ENCODE measurements at places on chromosomes 7 and 10.

DNA sequence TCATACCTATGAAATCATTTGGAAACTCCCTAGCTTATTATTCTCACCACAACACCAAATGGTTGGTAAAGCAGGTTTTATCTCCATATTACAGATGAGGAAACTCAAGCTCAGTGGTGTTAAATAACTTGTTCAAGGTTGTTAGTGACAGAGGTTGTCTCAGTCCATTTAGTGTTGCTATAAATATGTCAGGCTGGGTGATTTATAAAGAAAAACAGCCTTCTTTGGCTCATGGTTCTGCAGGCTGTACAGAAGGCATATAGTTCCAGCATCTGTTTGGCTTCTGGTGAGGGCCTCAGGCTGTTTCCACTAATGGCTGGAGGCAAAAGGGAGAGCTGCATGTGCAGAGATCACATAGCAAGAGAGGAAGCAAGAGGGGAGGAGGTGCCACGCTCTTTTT is 96.6 kb downstream of the ZNF438 start:
- no peak for DNase-seq

GRCh38 chr10:44030132-44030531 is 354.8 kb downstream of the CXCL12 start:
- DNase-seq, result no peak

DNA sequence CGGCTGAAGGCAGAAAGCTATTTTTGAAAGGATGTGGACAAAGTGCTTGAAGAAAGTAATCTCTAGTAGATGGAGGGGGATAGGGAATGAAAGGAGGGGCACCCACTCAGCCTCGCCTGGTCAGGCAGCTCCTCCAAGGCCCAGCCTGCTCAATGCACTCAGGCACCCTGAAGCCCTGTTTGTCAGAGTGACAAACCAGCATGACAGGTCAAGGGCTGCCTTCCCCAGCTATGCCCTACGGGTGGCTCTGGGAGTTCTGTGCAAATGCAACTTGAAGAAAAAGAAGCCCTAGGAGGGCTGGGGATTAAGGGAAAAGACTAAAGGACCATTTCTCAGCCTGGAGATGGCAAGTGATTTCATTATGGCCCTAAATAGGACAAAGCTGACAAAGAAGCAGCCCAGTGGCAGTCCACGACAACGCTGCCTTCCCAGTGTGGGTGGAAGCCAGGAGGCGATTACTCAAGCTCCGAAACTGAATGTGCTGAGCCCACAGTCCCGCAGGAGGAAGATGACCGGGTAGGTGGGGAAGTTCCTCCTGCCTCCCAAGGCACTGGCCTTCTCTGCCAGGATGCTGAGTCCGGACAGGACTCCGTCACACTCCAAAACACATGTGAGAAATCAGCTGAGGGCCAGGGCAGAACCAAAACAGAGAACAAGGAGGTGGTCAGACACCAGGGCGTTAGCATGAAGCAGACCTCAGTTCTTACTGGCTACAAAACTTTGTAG is 16.3 kb downstream of the LIPA start:
- no peak for DNase-seq

GRCh38 chr7:149289856-149290255 is 27.9 kb downstream of the ZNF783 start:
- no peak for DNase-seq

- no peak for DNase-seq
Observed at GRCh38 chr10:116082206-116082605, 190.8 kb downstream of the GFRA1 start.

GRCh38 chr10:130615457-130615856 is 479.3 kb downstream of the GLRX3 start:
- DNase-seq, result no peak

- no peak for DNase-seq
Observed at GRCh38 chr10:30959836-30960210, 71.8 kb downstream of the ZNF438 start.

DNA sequence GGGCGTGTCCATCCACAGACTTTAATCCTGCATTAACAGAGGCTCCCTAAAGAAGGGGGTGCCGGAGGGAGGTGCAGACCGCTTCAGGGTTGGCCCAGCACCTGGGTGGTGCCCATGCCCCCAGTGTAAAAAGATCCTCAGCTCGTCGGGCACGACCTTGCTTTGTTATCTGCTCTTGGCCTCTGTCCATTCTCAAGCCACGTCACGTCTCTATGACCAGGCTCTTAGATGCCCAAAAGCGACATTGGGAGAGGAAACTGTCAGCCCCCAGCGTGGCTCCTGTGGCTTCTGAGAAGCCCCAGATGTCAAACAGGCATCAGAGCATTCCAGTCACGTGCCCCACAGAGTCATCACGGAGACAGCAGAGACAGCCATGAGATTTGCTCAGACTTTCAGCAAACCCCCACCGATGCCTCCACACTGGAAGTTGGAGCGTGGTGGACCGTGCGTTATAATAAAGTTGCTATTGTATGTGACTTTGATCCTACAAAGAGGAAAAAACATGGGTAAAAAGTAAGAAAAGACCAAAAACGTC is 55.5 kb downstream of the PTPRN2 start:
- no peak for DNase-seq

DNA sequence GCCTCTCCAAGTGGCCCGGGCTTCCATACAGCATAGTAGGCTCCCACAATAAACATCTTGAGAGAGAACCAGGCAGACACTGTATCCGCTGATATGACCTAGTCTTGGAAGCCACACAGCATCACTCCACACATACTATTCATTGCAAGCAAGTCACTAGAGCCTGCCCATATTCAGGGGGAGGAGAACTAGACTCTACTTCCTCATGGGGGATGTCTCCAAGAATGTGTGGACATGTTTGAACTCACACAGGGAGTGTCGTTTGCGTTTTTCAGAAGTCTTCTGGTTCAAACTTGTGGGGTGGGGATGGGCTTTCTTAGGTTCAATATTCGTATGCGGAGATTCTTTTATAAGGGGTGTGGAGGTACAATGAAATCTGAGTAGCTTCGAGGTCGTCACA is 232.6 kb upstream of the HABP2 start:
- DNase-seq, result no peak

DNA sequence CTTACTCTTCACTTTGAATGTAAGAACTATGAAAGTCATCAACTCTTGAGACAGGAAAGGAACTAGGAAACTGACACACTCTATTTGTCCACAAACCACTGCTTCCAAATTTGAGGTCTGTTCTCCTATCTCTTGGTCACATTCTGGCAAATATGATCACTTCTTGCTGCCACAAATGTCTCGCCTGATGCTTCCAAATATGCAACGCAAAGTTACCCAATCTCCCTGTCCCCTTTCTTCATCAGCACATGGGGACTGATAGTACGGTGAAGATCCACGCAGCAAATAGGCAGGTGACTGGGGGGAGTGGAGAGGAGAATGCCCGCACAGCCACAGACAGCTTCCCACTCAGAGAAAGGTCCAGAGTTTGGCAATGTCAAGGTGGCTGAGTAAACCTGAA is 92.6 kb upstream of the TCF7L2 start:
- no peak for DNase-seq

GRCh38 chr7:105438847-105439173 is 50.1 kb upstream of the SRPK2 start:
- DNase-seq, result no peak

- DNase-seq, result no peak
Observed at GRCh38 chr7:156515911-156516790, 124.4 kb upstream of the RNF32 start.

DNA sequence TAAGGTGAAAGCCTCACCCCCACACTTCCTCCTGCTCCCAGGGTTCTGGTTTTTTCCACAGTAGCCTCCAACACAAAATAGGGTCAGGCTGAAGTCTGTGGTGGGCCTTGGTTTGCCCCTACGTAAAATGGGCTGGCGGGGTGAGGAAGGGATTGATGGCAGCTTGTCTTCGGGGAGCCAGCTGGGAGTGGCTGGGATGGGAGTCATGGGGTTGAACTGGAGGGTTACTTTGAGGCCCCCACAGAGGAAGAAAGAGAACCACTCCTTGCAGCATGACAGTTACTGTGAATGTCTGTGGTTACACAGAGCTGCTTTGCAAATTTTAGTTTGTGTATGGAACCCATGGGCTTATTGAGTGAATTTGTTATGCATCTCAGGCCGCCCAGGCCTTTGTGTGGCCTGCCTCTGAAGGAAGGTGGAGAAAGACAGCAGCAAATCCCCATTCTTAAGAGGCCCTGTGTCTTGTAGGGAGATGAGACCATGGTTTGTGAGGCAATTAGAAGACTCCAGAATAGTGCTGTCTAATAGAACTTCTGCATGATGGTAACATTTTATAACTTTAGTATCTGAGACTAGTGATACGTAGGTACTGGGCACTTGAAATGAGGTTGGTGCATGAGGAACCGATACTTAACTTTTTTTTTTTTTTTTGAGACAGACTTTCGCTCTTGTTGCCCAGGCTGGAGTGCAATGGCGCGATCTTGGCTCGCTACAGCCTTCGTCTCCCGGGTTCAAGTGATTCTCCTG is 8.1 kb downstream of the TRIM8 start:
- no peak for DNase-seq

- no peak for DNase-seq
Observed at GRCh38 chr10:74957285-74957961, 131.0 kb downstream of the KAT6B start.

- DNase-seq, result no peak
Observed at GRCh38 chr7:51256209-51256781, 60.3 kb downstream of the COBL start.

DNA sequence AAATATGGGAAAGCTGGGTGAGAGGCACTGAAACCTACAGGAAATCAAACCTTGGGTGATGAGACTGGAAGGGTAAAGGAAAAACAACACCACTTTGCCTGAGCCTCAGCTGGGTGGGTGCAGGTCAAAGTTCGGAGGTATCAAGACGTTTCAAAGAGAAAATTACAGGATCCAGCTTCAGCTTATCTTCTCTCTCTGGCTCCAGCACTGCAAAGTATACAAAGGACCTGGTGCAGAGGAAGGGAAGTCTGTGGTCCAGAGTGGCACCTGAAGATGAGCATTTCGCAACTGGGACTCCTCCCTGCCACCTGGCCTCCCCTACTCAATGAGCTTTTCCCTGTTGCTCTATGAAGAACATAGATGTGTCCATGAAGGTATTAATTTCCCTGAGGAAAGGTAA is 6.4 kb upstream of the FXYD4 start:
- no peak for DNase-seq

GRCh38 chr7:117036053-117036669 is 82.9 kb downstream of the ST7 start:
- no peak for DNase-seq

DNA sequence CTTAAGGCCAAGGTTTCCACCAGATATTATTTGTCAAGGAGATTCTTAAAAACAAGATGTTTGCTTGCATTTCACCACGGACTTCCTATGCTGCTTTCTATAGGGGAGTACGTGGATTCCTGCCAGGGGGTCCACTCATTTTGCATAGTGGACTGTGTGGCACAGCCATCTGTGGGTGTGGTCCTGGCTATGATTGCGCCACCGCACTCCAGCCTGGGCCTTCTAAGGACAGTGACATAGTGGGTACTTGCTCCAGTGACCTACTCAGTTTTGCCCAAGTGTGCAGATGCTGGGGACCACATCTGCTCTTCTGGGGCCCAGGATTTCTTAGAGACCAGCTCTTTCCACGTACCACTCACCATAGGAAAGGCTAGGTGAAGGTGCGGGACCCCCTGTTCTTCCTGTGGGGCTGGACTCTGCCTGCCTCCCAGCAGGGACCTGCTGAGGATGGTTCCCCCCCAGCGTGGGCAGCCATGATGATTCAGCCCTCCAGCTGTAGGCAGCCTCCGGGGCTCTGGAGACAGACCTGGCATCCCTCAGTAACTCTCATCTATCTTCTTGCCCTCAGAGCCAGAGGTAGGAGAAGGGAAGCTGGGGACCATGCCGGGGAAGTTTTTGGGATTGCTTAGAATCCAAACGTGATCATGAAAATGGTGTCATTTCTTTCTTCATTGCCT is 42.9 kb downstream of the HK1 start:
- DNase-seq, result no peak

GRCh38 chr10:72320676-72321247 is 34.0 kb downstream of the DNAJB12 start:
- DNase-seq, result peak; percentile 87

DNA sequence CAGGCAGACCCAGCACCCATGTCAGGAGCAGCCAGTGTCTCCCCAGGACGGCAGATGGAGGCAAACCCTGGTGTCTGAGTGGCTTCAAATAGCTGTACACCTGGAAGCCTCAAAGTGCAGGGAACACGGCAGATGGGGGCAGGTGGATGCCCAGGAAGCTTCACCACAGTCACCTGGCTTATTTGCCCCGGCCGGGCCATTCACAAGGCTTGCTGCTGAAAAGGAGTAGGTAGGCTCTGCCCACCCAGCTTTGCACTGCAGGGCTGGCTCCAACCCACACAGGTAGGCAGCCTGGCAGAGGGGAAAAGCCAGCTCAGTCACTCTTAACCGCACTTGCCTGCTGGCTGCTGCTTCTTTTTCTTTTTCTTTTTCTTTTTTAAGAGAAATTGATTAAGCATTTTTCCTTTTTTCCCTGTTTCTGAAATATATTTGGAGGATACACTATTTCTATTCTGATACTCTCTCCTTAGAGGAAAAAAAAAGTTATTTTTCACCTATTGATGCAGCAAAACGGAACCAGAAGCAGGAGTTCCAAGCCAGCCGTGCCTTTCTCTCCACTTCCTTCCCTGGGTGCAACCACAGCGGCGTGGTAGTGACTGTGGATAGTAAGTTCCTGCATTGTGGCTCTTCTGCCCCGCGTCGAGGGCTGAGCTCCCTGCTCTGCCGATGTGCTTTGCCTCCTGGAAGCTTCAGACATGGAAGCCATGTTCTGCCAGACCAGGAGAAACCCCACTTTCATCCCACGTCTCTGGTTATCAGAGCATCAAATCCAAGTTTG is 118.3 kb downstream of the KLF6 start:
- peak; percentile 80 for DNase-seq

DNA sequence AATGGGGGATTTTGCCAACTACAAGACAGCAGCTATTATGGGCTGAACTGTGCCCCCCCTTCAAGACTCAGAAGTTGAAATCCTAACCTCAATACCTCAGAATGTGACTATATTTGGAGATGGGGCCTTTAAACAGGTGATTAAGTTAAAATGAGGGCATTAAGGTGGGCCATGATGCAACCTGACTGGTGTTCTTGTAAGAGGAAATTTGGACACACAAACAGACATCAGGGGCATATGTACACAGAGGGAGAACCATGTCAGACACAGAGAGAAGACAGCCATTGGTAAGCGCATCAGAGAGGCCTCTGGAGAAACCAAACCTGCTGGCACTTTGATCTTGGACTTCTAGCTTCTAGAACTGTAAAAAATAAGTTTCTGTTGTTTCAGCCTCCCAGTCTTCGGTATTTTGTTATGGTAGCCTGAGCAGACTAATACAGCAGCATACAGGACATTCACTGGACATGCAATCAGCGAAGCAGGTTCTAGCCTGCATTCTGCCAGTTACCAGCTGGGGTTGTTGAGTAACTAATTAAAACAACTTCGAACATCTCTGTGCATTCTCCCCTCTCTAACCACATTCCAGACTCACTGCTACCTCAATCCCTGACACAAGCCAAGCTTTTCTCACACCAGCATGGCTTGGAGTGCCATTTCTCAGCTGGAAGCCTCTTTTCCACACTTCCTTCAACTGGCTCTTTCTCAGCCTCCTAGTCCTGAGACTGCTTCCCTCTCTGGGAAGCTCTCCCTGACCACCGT is 141.4 kb downstream of the DOCK4 start:
- no peak for DNase-seq

Data from activated effector memory CD4-positive, alpha-beta T cell treated with anti-CD3 and anti-CD28 coated beads, Interleukin-2, amount 50 U/mL, for 16 hours (primary cell).